Activated B cell treated with CpG ODN at 0.5 μM for 24 hours (primary cell): ENCODE measurements at places on chromosomes 16 and 17. TPM values are rescaled to one million over a fixed set of nuclear protein-coding genes. Genes with fewer than 3 reads are reported as not detected.

- no peak for DNase-seq
Observed at GRCh38 chr16:82703871-82704768, 77.4 kb downstream of the CDH13 start.

DNA sequence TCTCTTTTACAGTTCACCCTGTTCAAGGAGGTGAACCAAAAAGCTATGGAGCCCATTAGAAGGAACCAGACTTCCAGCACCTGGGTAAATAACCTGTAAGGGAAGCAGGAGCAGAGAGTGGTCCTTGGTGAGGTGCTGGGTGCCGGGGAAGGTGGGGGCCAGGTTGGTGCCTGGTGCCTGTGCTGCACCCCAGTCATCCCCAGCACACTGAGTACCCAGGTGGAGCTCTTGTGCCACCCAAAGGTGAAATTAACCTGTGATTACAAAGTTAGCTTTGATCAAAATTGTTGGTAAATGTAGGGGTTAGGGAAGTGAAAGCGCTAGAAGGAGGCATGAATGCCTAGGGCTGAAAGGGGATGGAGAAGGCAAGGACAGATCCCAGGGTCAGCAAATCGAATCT is 58.6 kb downstream of the CDRT4 start:
- DNase-seq = no peak

- no peak for DNase-seq
Observed at GRCh38 chr17:56297184-56297583, 143.9 kb downstream of the ANKFN1 start.

- DNase-seq = no peak
Observed at GRCh38 chr17:80092959-80093358, 8.4 kb upstream of the GAA start.

- no peak for DNase-seq
Observed at GRCh38 chr17:65208717-65209116, 71.5 kb downstream of the RGS9 start.

The ITGAD gene
- total RNA-seq = 0.05 and 0.07 TPM in 2 replicates

The GRAP gene
- total RNA-seq = 31.5 and 39.2 TPM in 2 replicates

The GGT6 gene
- not detected in 2 replicates for total RNA-seq

The VMO1 gene
- total RNA-seq = not detected in 2 replicates
